CD4-positive, alpha-beta T cell treated with Interleukin-4 for 4 hours (primary cell): ENCODE measurements at places on chromosomes 13 and 19.

GRCh38 chr13:67372868-67373464 is 142.8 kb upstream of the PCDH9 start:
- DNase-seq: no peak

- DNase-seq: no peak
Observed at GRCh38 chr19:2922987-2923386, 21.8 kb downstream of the ZNF77 start.

DNA sequence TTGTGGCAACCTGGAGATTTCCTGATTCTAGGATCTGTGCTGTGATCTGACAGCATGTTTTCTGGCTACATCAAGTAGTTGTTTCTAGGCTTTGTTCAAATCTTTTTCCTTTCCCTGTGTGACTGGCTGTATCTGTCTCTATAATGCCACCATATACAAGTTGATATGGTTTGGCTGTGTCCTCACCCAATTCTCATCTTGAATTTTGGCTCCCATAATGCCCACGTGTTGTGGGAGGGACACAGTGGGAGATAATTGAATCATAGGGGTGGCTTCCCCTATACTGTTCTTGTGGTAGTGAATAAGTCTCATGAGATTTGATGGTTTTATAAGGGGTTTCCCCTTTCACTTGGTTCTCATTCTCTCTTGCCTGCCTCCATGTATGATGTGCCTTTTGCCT is 24.6 kb upstream of the CLDN10 start:
- no peak for DNase-seq

DNA sequence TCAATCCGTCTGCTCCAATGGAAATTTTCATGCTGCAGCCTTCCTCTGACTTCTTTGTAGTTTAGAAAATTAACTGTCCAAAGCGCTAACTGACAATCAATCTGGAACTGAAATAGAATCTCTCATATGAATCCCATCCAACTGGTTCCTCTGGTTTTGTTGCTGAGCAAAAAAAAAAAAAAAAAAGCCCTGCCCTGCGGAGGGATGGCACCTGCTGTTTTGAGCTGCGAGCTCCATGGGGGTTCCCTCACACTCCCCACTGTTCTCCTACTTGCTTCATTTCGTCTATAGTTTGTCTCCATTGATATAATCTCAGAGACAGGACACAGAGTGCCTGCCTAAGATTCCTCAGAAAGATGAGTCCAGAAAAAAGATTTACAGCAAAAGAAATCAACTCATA is 33.4 kb downstream of the FAAP24 start:
- no peak for DNase-seq

DNA sequence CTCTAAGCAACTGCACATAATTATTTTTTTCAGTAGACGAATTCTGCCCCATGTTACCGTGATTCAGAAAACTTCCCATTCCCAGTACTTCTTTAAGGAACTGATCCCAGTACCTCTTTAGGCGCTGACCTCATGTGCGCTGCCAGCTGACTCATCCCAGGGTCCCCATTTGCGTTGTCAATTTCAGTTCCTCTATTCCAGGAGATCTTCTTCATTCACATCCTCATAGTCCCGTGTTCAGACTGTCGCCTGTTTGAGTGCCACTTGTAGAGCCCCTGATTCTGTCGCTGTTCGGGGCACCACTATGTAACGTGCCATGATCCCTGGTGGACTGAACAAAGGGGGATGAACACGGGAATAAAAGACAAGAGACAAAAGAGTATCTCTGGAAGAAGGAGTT is 16.4 kb downstream of the FPR3 start:
- DNase-seq: peak; percentile 18

DNA sequence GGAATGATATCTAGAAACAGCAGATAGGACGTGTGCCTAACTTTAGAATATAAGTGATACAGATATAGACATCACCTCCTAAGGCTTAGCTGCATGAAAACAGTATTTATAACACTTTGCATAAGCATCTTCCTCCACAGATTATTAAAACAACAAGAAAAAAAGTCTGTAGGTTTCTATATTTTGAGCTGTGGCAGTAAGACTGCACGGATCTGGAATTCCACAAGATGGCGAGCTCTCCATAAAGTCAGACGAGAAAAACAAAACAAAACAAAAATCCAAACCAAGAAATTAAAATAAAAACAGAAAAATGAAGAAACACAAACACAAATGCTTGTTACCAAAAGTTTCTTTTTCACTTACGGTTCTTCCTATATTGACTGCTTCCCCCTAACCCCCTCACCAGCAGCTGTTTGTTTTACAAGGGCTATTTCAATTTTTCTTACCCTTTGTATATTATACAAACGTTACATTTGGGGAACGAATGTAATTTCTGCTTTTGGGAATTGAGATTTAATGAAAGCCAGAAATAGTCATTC is 285.8 kb downstream of the MYO16 start:
- DNase-seq: no peak

DNA sequence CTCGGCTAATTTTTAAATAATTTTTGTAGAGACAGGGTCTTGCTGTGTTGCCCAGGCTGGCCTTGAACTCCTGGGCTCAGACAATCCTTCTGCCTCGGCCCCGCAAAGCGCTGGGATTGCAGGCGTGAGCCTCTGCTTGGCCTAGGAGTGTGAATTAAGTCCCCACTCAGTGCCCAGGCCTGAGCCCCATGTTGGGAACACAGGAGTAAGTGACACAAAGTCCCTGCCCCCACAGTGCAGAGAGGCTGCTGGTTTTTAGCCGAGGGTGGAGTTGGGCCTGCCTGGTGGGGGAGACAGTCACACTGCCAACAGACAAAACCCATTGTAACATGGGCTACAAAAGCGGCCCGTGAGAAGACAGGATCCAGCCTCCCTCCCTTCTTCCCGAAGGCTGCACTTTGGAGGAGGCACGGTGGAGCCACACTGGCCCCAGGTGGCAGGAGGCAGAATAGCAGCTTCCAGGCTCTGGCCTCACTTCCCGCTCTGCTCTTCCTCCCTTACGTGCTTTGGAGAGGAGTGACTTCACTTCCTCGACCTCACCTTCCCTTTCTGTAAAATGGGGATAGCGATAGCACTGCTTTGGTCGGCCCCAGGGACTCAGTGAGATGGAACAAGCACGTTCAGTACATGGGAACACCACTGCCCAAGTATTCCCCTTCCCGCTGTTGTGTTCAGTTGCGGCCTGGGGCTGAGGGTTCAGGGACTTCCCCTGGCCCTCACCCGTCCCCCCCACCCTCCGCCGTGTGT is 15.2 kb upstream of the EHD2 start:
- peak; percentile 51 for DNase-seq

DNA sequence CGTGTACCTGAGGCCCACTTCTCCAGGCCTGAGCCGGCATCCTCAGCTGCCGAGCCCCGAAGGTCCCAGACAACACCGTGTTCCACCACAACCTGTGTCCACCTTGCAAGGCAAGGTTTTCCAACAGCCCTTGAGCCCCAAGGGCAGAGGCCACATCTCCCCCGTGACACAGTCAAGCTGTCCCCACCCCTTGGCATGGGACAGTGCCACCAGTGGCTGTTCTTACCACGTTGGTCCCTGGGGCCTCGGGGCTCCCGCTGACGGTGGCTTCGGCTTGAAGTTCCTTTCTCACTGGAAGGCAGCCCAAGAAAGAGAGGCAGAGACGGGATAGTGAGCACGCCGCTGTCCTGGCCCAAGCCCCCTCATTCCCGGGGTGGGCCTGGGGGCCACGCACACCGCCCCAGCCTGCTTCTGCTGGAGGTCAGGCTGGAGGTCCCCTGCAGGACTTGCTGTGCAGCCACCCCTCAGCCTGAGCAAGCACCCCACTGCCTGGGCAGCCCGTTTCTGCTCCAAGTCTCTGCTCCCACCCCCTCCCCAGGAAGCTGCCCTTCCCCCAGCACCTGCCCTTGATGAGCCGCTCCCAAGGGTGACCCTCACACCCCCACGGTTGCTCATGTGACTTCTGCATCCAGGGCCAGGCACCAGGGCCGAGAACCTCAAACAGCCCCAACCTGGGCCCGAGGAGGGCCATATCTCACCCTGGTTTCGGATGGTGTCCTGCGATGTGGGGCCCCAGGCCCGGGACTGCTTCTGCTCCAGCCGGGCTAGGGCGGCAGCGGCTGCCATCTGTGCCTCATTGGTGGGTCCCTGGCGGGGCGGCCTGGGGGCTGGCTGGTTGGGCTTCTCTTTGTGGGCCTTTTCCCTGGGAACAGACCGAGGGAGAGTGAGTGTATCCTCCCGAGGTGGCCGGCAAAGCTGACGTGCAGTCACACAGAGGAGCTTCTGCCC is 4.1 kb downstream of the UBXN6 start:
- DNase-seq: no peak

DNA sequence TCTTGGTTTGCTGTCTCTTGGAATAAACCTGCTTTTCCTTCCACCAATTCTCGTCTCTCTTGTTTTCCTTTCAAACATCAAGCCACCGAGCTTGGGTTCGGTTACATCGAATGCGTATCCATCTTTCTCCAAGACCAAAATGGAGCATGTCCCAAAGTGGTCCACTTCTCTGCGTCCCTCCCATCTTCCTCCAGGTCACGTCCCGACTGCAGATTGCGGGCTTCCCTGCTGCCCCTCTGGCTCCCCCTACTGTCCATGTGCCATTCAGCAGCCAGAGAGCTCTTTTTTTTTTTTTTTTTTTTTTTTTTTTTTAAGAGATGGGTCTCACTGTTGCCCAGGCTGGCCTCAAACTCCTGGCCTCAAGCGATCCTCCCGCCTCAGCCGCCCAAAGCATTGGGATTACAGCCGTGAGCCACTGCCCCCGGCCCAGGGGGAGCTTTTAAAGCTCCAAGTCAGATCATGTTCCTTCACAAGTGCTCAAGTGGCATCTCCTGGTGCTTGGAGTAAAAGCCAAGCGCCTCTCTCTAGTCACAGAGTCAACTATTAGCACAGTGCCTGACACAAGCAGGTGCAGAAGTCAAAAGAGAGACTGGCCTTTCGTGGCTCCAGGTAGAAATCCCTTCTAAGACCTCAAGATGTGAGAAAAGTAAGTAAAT is 10.0 kb downstream of the COL5A3 start:
- peak; percentile 50 for DNase-seq

DNA sequence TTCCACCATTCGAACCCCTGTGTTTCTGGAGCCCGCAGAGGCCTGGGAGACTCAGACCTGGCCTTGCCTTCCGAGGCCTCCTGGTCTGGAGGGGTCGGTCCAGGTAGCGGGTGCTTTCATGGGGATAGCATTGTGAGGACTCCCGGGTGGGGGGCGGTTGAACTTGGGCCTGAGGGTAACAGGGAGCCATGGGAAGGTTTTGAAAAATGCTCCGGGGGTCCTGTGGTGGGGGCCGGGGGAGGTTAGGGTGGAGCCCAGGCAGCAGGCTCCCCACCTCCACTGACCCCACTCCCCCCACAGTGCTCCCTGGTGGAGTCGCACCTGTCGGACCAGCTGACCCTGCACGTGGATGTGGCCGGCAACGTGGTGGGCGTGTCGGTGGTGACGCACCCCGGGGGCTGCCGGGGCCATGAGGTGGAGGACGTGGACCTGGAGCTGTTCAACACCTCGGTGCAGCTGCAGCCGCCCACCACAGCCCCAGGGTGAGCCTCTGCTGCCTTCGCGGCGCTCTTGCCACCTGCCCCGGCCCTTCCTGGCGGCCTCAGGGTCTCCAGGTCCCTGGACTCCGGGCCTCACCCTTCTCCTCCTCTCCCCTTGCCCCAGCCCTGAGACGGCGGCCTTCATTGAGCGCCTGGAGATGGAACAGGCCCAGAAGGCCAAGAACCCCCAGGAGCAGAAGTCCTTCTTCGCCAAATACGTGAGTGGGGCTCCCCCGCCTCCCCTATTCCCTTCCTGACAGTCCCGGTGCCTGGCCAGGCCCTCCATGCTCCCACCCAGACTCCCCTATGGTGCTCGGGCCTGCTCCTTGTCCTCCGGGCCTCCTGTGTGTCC is 3.8 kb upstream of the GARIN5A start:
- DNase-seq: no peak

- DNase-seq: peak; percentile 72
Observed at GRCh38 chr13:51832471-51833152, 12.4 kb downstream of the TMEM272 start.

- DNase-seq: no peak
Observed at GRCh38 chr13:28585561-28585960, 73.4 kb upstream of the POMP start.

DNA sequence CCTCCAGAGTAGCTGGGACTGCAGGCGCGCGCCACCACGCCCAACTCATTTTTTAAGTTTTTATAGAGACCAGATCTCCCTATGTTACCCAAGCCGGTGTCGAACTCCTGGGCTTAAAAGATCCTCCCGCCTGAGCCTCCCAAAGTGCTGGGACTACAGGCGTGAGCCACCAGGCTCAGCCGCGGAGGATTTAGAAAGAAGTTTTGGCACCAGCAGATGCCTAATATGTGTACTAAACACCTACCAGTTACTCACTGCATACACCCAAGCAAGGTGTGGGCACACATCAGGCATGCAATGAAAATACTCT is 464 bp upstream of the ZFP14 start:
- no peak for DNase-seq

DNA sequence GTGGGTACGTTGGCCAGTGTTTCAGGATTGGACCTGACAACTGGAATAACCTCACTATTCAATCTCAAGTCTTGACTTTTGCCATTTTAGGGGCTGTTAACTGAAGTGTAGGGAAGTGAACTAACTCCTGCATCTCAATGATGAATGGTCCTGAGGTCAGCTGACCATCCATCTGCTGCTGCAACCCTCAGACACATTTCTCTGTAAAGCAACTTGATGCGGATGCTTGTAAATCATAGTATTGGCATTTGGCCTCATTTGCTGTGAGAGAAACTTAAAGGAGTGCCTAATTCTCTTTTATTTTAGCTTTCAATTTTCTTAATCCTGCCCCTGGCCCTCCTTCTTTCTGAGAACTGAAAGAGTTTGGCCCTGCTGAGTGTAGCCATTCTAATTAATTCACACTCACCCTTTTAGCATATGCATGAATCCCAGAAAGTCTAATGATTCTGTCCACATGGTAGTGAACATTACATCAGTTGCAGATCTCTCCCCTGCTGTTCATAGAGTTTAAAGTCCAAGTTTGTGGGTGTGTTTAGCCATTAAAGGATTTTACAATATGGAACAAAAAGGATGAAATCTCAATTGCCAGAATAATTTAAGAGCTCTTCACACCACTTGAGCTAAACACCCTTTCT is 1531.4 kb upstream of the SLC10A2 start:
- no peak for DNase-seq

DNA sequence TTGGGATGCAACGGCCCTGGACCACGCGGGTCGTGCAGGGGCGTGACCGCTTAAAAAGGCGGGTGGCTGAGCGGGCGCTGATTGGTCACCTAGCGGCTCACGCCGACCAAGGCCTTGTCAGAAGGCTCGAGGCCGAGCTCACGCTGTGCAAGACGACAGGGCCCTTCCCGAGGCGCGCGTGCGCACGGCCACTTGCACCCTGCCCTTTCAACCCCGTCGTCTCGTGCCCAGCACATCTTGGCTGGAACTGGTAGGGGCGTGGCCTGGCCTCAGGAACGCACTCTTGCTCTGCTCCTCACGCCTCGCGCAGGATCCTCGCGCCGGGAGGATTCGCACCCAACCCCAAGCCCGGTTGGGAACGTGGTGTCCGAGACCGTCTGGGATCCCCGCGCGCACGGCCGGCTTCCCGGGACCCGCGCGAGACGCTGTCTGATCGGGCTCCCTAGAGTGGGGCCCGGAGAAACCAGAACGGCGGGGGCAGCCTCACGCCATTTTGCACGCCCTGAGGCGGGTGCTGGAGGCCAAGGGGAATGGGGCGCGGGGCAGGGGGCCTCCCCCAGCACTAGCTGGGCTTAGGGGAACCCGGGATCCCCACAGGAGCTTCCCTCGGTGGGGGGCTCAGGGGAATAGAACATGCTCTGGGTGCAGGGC is at the start of gene MEIOSIN:
MEIOSIN (plus strand) TSS at position 280 of the 651 bp plus-strand sequence. CDS start 1,938 bp downstream, outside the sequence.
- DNase-seq: no peak
